ENCODE measurements at places on chromosomes 1 and 21.

DNA sequence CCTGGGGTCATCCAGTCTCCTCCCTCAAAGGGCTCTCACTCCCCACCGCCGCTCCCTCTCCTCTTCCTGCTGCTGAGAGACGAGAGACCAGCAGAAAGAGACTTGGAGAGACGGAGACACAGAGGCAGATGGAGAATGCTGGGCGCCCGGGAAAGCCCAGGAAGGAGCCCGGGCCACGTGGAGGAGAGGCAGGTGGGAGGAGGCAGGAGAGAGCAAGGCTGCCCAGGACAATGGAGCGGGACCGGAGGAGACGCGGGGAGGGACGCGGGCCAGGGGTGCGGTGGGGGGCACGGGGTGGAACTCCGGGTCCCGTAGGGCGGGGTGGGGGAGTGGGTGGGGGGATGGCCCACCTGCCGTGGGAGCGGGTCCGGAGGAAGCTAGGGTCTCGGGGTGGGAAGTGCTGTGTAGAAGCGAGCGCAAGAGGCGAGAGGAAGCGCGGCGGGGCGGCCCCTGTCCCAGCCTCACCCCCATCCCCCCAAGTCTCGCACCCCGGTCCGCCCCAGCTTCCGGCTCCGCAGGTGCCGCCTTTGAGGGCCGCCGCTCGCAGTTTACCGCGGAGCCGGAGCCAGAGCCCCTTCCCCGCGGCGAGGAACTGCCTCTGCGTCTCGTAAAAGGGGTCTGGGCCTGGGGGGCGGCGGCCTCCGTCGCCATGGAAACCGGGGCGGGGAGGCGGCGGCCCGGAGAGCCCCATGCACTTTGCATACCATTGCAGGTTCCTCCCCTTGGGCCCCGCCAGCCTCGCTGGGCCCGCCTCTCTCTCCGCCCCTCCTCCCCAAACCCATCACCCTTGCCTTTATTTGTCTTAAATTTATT lies 11.7 kb upstream of the EPHA2 start:
- DNase-seq: no peak

GRCh38 chr1:212970085-212970484 lies 19.7 kb downstream of the VASH2 start:
- DNase-seq: no peak

DNA sequence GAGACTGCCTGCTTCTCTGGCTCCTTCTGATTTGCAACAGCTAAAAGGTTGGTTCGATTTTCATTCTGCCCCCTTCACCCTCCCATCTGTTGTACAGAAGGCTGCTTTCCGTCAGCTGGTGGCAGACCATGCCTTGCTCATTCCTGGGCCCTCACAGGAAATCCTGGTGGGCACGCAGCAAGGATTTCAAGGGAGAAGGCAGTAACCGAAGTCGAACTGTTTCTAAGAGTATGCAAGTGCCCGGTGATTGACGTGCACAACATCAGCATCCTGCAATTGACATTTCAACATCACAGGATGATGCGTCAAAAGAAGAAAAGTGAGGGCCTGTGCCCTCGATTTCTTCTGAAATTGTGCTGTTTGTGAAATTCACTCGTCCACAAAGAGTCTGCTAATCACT lies 83.8 kb downstream of the PLPP3 start:
- DNase-seq: no peak

GRCh38 chr1:221837896-221838295 lies 96.0 kb upstream of the DUSP10 start:
- no peak for DNase-seq

DNA sequence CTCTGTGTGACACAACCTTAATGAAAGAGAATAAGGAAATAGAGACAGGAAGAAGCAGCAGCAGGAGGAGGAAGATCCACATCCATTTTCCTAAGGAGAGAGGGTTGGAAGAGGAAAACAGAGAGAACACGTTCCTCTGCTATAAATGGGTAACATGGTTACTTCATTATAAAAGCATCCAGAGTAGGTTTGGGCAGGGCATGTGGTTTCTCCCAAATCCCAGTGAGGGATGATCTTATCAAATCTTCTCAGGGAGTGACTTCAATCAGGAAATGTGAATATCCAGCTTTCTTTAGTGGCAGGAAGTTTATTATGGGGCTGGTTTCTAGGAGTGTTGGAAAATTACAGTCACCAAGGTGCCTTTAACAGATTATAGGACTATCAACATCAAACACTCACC lies 11.1 kb downstream of the CYP2J2 start:
- DNase-seq: no peak

GRCh38 chr1:159829273-159829634 lies 2.6 kb downstream of the SLAMF8 start:
- DNase-seq: no peak

DNA sequence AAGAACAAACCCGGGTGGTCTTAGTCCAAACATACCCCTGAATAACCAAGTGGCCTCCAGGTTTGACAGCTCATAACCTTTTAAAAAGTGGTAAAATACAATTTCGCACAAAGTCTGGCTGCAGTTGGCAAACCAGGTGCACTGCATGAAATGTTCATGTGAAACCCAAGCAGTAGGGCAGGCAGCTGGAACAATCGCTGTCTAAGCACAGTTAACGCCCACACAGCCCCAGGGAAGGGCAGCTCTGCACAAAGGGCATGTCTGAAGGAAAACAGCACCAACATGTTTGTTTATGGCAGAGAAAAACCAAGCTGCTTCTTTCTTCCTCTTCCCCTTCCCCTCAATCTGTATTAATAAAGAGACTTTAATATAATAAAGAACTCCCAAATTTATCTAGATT lies 49.5 kb downstream of the KIAA1614 start:
- no peak for DNase-seq

- DNase-seq: no peak
These were observed 4.7 kb downstream of the AUNIP start for GRCh38 chr1:25854554-25854953.

- DNase-seq: no peak
These were observed 508.9 kb upstream of the PKN2 start for GRCh38 chr1:88175120-88175630.

DNA sequence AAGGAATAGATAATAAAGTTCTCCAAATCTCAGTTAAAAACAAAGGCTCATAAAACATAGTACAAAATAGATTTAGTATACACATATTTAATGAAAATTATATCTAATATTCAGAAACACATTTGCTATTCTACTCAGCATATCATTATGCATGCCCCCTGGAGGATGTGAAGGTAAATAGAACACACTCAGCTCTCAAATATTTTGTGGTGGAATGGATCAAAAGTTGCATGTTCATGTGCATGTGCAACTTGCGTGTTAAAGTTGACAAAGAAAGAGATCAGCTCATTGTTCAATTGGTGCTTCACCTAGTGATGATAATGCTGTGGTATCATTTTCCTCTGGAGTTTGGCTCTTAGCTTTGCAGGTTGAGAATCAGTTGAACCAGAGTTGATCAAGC lies 4.9 kb upstream of the ZNF644 start:
- DNase-seq: no peak

GRCh38 chr1:198679535-198680173 lies 40.8 kb downstream of the PTPRC start:
- DNase-seq: no peak

DNA sequence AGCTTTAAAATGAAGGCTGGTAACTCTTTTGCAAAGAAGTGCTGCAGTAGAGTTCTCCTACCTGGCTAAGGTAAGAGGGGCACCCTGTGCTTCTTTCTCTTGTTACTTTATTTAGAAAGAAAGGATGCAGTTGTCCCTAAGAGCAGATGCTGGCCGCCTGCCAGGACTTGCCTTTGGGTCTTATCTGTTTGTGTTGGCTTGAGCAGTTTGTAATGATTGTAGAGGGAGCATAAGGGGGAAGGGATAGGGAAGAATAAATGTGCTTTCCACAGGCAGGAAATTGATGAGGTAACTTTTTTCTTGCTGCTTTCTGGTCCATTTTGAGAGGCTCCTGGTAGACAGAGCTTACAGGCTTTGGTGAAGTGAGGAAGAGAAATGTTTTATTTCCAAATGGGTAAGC lies 229.6 kb downstream of the HHAT start:
- no peak for DNase-seq

DNA sequence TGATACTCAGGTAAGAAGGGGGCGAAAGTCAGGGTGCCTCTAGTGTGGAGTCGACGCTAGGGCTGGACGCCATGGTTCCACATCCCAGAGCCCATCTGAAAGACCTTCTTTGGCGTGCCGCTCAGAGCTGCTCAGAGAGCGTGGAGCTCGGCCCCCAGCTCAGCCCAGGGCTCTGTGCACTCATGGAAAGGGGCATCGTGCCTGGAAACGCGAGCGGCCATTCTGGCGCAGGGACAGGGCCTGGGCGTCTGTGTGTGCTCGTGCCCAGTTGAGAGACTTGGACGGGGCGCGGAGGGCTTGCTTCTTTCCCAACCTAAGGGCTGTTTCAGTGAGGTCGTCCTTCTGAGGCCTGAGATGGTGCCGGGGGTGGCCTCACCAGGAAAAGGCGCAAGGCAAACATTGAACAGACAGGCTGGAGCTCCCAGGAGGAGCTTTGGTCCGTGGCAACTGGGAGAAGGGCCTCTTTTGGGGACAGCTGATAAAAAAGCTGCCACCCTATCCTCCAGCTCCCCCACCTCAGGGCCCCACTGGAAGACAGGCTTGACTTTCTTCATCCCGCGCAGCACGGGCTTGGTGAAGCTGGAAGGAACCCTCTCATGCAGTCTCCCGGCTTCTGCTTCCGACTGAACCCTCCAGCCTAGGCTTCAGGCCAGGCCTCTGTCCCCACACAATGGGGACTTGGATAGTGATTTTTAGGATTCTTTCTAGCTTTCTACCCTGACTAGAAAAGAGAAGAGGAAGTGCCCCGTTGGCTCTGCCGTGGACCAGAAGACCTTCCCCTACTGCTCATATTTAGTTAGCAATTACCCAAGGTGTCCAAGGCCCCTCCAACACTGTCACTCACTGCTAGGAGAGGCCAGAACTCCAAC lies 77.1 kb downstream of the CD58 start:
- no peak for DNase-seq

GRCh38 chr1:57019236-57019839 lies 53.5 kb upstream of the C8B start:
- no peak for DNase-seq

GRCh38 chr1:30315185-30315960 lies 408.0 kb downstream of the MATN1 start:
- peak; percentile 35 for DNase-seq

GRCh38 chr1:115123116-115123515 lies 33.8 kb upstream of the TSPAN2 start:
- no peak for DNase-seq

- no peak for DNase-seq
These were observed 368.8 kb downstream of the NPHP4 start for GRCh38 chr1:5623399-5623798.
